Renal cortical epithelial cell (primary cell): ENCODE measurements at places on chromosomes 2 and 18. TPM values are rescaled to one million over a fixed set of nuclear protein-coding genes. Genes with fewer than 3 reads are reported as not detected.

DNA sequence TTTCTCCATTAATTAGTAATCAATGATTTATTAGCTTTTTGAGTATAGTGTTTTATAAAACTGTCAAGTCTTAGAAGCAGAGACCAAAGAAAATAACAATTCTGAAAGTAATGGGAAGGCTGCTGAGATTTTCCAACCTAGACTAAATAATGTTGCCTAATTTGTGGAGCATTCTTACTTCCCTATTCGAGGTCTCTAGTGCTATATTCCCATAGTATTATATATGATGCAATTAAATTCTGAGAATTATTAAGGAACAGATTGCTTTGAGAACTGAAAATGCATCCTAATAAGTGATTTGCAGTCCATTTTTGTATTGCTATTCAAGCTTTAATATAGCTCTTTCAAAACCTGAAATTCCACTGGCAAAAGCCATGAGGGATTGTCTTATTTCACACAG is 27.7 kb upstream of the DOCK10 start:
- DNase-seq = no peak

DNA sequence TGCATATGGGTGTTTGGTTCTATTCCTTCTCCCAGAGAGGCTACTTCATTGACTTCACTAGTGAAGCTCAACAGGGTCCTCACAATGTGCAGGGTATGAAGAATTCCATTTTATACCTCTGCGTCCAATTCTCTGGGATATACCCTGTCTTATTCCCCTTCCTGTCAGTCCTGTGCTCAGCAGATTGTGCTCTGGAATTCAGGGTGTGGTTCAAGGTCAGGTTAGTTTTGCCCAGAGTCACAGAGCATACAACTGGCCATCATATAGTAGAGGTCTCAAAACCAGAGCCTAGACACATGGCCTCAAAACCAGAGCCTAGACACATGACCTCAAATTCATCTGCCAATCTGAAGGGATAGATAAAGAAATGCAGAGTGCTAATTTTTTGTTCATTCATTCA is 38.8 kb upstream of the VIT start:
- DNase-seq = no peak

- DNase-seq = no peak
Measured at GRCh38 chr2:128318776-128319464, at the start of gene HS6ST1. Gene HS6ST1 (minus strand): TSS chr2:128318868. CDS start chr2:128318563, 305 bp downstream.

DNA sequence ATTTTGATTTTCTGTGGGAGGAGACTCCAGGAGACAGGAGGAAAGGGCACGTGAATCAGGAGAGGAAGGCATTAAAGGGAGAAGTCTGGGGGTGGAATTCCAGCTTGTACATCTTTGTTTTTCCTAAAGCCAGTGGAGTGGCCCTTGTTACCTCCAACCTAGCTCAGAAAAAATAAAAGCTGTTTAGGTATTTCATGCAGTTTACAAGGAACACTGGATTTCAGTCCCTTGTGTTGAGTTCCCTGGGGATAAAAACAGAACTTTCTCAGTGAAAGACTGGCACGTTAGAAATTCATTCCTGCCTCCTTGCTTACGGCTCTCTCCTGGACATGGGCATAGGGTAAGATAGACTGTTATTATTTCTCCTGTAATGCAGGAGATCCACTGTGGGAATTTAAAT is 170.2 kb downstream of the ZEB2 start:
- peak; percentile 72 for DNase-seq

DNA sequence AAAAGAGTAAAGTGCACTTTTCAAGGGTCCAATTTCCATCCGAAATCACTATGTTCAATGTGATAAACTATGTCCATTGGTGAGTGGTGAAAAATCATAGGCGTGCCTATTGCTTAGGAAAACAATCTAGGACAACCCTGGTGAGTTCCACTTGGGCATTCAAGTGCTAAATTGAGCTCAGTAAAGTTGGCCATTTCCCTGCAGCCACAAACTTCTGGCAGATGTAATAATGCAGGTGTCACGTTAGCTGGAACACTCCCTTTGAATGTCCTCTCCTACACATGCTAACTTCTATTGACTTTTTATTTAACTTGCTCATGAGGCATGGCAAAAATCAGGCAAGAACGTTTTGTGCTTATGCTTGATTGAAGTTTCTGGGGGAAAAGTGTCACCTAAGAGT is 67.1 kb downstream of the CPS1 start:
- peak; percentile 71 for DNase-seq

DNA sequence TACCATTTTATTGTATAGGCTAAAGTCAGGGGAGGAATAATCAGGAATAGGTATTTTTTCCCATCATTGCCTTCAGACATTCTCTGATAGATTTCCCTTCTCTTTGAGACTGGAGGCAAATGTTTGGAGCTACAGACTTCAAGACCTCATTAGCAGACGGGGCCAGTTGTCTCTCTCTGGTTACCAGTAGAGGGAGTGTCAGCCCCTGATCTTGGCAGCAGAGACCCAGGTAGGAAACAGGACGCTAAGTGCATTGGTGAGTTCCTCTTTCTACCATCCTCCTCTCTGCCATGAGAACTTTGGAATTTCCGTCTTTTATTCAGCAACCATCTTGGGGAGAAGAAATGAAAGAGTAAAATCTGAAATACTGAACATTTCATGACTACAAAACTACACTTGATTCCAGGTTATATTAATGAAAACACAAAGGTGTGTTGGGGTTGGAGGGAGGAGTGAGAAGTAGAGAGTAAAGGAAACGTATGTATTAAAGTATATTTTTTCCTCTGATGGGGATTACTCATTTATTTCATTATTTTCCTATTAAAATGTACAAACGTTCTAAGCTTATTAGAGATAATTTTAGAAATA is 186.2 kb upstream of the GCFC2 start:
- DNase-seq = peak; percentile 37

GRCh38 chr2:238822955-238823354 is 24.9 kb upstream of the TWIST2 start:
- no peak for DNase-seq

- DNase-seq = no peak
Measured at GRCh38 chr18:27104743-27105142, 80.4 kb downstream of the CHST9 start.

DNA sequence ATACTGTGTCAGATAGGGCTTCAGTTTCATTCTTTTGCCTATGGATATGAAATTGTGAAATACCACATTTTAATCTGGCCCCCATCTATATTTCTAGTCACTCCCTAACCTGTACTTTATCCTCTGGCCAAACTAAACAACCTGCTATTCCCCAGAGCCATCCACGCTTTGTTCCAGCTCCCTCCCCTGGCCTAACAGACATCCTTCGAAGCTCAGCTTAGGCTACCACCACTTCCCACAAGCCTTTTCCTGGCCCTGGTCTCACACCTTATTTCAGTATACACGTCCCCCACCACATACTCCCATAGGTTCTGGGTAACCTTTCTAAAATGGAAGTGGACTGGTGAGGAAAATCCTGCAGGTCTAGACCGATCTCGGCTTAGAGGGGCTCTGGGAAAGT is 55.4 kb downstream of the MAP4K3 start:
- DNase-seq = no peak

DNA sequence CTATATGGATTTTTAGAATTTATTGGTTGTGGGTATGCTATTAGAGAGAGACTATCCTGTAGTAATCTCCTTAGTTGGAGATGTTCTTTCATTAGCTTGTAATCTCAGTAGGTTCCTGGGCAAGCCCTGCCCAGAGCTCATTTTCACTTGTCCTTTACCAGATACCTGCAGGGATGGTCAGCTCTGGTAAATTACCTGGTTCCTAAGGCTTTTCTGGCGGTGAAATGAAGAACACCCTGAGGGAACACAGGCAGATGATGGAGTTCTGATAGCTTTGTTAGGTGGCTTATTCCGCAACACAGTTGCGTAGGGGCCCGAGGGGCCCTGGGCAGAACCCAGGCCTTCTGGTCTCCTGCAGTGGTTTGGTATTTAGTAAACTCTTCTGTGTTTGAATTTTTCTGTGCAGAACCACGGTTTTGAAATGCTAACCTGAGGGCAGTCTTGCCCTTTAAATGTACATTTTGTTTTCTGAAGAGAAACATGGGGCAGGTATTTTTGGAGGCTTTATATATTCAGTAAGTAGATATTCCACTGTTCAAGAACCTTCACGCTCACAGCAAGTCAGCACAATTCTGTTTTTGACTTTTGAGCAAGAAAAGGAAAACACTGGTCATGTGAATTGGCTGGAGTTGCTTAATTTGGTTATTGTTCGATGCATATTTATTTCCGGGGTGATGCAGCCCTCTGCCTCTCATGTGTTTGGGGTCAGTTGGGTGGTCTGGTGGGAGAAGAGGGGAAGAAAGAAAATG is 22.4 kb downstream of the ZNF532 start:
- DNase-seq = peak; percentile 44

- no peak for DNase-seq
Measured at GRCh38 chr2:56816666-56817065, 632.9 kb downstream of the CCDC85A start.

GRCh38 chr2:106147665-106148064 is 46.4 kb downstream of the UXS1 start:
- DNase-seq = no peak

DNA sequence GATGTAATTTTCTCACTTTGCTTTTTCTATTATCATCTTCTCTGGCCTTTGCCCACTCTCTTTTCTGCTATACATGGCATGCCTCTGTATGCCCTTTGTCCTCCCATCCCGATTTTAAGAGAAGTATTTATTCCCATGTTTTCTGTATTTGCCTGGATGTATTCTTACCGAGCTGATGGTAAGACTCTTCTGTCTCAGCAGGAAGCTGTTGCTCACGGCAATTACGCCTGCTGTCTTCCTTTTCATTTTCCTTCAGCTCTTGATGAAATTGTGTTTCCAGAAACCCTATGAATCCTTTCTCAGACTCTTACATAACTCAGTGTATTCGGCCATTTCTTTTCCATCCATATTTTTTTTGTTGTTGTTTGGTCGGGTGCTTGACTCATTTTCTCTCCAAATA is 121.6 kb downstream of the SP3 start:
- DNase-seq = no peak

DNA sequence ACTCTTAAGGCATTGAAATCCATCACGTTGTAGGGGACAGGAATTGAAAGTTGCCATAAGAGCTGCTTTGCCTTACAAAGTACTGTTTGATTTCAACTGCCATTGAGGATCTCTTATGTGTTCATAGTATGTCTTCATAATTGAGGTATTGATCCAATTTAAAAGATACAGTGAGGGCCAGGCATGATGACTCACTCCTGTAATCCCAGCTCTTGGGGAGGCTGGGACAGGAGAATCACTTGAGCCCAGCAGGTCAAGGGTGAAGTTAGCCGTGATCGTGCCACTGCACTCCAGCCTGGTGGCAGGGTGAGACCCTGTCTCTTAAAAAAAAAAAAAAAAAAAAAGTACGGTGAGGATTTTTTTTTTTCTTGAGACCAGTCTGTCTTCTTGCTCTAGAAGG is 91.7 kb upstream of the EML6 start:
- no peak for DNase-seq

GRCh38 chr2:97747716-97748115 is 34.3 kb downstream of the ZAP70 start:
- no peak for DNase-seq

DNA sequence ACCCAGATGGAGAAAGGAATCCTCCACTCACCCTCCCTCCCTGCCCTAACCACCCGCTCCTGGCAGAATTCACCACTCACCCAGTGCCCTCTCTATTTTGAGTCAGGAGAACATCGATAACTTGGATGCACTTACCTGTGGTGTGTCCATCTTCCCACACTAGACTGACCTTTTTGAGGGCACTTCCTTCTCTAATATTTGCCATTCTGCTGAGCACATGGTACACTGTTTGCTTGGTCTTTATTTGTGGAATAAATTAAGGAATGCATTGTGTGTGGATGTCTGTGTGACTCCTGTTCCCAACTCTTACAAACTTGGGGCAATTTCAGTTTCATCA is 133.7 kb downstream of the ACKR3 start:
- DNase-seq = no peak

DNA sequence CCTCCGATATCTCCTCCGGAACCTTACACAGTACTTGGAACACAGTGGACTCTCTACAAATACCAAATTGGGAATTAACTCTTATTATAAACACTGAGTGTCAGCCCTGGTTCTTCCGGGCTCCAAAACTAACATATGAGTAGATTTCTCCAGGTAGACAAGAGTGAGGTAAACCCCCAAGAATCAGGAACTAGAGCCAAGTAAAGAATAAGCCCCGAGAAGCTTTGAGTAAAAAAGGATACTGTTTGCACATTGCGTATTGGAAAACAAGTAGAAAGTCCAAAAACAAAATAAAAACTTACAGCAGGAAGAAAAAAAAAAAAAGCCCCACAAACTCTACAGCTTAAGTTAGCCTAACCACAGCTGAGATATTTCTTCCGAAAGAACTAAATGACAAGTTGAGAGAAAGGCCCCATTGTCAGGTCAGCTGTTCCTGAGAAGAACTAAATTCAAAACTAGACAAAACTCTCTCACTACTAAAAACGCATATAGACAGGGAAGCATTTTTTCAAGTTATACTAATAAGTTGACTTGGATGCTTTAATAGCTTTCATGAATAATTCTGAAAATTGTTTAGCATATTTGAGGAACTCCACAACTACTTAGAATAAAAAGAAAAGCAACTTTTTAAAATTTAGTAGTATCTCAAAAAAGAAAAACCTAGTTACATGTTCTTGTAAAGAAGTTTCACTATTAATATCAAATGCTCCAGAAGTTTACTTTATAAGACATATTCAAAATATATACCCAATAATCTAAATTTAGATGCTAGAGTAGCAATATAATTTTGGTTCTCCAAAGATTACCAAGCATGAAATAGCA is 4.3 kb upstream of the HAAO start:
- no peak for DNase-seq

GRCh38 chr2:71558300-71559051 is 105.1 kb downstream of the DYSF start:
- peak; percentile 67 for DNase-seq

- peak; percentile 18 for DNase-seq
Measured at GRCh38 chr2:36246320-36246990, 109.1 kb upstream of the CRIM1 start.

DNA sequence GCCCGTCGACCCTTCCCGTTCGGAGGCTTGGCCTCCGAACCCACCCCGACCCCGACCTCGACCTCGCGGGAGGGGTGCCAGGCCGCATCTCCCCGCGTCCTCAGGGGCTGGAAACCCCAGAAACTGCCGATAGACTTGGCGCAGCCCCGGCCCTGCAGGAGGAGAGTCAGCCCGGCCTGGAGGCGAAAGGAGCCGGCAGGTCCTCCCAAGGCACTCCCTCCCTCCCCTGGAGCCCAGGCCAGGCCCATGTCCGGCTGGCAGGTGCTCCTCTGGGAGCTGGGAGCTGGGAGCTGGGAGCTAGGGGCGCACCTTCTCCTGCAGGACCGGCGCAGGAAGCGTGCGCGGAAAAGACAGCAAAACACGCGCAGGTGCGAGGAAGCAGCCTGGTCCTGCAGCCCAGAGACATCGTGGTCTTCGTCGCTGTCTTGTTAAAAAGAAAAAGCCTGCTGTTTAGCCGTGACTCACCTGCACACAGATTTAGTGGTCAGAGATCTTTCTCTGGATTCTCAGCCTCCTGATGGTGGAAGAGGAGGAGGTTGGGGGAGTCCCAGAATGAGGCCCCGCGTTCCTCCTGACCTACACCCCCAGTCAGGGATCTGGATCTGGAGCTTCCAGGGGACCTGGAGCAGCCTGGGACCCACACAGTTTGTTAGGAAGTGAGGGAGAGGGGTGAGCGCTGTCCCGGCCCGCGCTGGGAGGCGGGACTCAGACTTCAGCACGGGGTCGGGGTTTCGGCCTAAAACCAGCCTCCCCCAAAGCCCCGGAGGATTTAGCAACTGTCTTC is 660 bp upstream of the MBP start:
- no peak for DNase-seq

The IL37 gene
- not detected in 2 replicates for total RNA-seq

The ERICH2 gene
- total RNA-seq = 1.0 TPM in 1 of 2 replicates, not detected in the other

The WDCP gene
- 8.7 and 14.3 TPM in 2 replicates for total RNA-seq

The TNFAIP6 gene
- 1.8 and 9.4 TPM in 2 replicates for total RNA-seq

The ZBTB7C gene
- 0.17 and 0.99 TPM in 2 replicates for total RNA-seq

The ZEB2 gene
- total RNA-seq = 9.7 and 23.8 TPM in 2 replicates

The DNER gene
- total RNA-seq = 1.2 TPM in 1 of 2 replicates, not detected in the other

The ANKRD36 gene
- 14.8 and 41.6 TPM in 2 replicates for total RNA-seq
